ENCODE measurements at places on chromosomes 1 and 21. TPM values are rescaled to one million over a fixed set of nuclear protein-coding genes. Genes with fewer than 3 reads are reported as not detected.

The ABCD3 gene
- total RNA-seq = 26.6 TPM

The CFHR3 gene
- total RNA-seq = 0.20 TPM

The GJA4 gene
- not detected for total RNA-seq

The PLA2G2C gene
- not detected for total RNA-seq

The TMEM50A gene
- total RNA-seq = 66.9 TPM

The FDPS gene
- total RNA-seq = 163 TPM

The OLIG2 gene
- total RNA-seq = not detected

The PAQR6 gene
- total RNA-seq = 2.4 TPM

The SIM2 gene
- 5.3 TPM for total RNA-seq

The PLEKHA6 gene
- 37.8 TPM for total RNA-seq

The TMOD4 gene
- not detected for total RNA-seq

The AKR7A3 gene
- 0.16 TPM for total RNA-seq

The OR10J1 gene
- not detected for total RNA-seq

The CHD5 gene
- 1.2 TPM for total RNA-seq

The AGT gene
- total RNA-seq = not detected

The LGALS8 gene
- total RNA-seq = 29.0 TPM

The PLPPR4 gene
- total RNA-seq = not detected

The C21orf58 gene
- total RNA-seq = 3.7 TPM

The CRNN gene
- not detected for total RNA-seq

The DLGAP3 gene
- 0.22 TPM for total RNA-seq

The AJAP1 gene
- not detected for total RNA-seq

The KCNQ4 gene
- 0.43 TPM for total RNA-seq

The FCN3 gene
- not detected for total RNA-seq

Data from A549 treated with GW870086 at 1 μM for 4 hours (cell line).